ENCODE measurements at places on chromosomes 5 and 9. TPM values are rescaled to one million over a fixed set of nuclear protein-coding genes. Genes with fewer than 3 reads are reported as not detected.

The SH3TC2 gene
- 0.92 TPM for total RNA-seq

- DNase-seq = no peak
Observed at GRCh38 chr9:37215830-37216229, 95.5 kb downstream of the ZCCHC7 start.

The UBTD2 gene
- 15.8 TPM for total RNA-seq

- no peak for DNase-seq
Observed at GRCh38 chr5:115932991-115933390, 29.3 kb upstream of the LVRN start.

The LOX gene
- 16.2 TPM for total RNA-seq

DNA sequence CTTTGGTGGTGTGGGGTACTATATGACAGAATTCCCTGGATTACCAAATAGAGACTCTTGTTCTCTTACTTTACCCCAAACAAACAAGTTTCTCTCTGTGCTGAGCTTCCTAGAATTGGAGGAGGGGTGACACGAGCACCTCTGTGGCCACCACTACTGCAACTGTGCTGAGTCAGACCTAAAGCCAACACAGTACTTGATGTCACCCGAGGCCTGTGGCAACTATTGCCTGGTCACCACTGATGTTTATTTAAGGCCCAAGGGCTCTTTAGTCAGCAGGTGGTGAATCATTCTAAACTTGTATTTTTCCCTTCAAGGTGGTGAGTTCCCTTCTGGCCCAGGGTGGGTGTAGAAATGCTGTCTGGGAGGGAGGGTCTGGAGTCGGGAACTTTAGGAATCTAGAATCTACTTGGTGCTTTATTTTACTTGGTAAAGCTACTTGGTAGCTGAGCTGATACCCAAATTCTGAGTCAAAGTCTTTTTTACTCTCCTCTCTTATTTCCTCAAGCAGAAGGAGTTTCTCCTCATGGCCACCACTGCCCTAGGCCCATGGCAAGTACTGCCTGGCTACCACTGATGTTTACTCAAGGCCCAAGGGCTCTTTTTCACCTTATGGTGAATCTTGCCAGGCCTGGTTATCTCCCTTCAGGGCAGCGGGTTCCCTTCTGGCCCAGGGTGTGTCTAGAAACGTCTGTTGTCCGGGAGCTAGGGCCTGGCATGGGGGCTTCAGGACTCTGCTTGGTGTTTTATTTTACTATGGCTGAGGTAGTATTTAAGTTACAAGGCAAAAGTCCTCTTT is 9.8 kb downstream of the LURAP1L start:
- DNase-seq = peak; percentile 70

The PRLR gene
- total RNA-seq = 3.2 TPM

GRCh38 chr5:125126050-125126449 is 379.6 kb upstream of the ZNF608 start:
- DNase-seq = no peak

- DNase-seq = no peak
Observed at GRCh38 chr9:33517373-33517772, 6.7 kb upstream of the ANKRD18B start.

GRCh38 chr5:172854451-172854871 is 20.4 kb downstream of the ERGIC1 start:
- peak; percentile 73 for DNase-seq

DNA sequence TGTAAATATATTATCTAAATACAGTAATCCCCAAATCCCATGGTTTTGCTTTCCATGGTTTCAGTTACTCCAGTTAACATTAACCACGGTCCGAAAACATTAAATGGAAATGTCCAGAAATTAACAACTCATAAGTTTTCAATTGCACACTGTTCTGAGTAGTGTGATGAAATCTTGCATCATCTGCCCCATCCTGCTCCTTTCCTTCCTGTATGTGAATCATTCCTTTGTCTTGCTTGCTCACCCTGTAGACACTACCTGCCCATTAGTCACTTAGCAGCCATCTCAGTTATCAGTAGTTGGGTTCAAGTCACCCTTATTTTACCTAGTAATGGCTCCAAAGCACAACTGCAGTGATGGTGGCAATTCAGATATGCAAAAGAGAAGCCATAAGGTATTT is 1568.5 kb upstream of the WWC1 start:
- DNase-seq = no peak

The DBH gene
- total RNA-seq = not detected

DNA sequence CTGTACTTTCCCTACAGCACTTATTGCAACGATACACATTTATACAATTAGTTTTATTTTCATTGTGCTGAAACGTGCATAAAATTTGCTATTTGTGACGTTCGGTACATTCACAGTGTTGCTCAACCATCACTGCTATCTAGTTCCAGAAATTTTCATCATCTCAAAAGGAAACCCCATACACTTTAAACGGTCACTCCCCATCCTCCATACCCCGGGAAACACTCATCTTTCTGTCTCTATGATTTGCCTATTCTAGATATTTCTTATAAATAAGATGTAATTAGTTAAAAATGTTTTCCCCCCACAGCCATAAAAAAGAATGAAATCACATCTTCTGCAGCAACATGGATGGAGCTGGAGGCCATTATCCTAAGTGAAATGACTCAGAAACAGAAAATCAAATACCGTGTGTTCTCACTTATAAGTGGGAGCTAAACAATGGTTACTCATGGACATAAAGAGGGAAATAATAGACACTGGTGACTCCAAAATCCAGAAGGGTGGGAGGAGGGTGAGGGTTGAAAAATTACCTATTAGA is 40.2 kb upstream of the TEX48 start:
- no peak for DNase-seq

GRCh38 chr9:109816490-109816889 is 36.5 kb downstream of the PALM2AKAP2 start:
- no peak for DNase-seq

The PAEP gene
- not detected for total RNA-seq

All from lower lobe of right lung (tissue), 2 donors.